Skeletal muscle cell (primary cell): ENCODE measurements at places on chromosomes 4 and X.

DNA sequence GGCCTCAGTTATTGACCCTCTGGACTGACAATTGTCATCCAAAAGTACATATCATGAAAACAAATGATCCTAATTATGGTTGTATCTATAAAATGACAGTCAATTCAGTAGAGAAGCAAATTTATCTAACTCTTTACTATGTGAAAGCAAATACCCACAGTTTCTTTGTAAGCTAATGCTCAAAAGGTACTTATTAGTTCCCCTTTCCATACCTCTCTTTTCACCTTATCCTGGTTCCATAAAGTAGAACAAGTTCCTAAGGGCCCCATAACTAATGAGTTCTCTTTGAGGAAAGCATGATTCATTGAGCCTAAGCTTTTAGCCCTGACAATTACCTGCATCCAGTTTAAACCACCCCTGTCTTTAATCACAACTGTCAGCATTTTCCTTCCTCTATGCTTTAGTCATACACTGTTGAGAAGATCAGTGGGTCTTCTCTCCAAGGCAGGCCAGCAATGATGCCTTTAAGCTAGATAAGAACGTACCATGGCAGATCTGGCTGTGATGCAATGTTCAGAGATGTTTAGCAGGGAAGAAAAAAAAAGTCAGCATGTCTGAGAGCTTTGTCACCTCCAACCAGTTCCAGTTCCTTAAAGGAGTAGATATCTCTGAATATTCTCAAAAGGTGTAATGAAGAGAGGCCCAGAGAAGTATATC is 179.7 kb upstream of the RASGEF1B start:
- DNase-seq, result no peak

DNA sequence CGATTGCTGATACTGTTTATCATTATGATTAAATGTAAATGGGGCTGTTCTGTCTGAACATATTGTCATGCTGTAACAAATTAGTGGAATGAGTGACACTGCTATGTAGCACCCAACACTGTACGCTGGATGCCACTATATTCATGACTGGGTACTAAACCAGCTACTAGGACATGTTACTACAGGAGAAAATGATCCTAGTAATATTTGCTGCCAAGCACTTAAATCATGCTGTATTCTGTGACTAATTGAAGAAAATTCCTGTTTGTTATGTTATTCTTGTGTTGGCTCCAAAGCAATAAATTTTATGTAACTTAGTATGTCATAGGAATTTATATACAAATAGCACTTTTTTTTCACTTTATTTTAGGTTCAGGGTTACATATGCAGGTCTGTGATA is 804.2 kb downstream of the CENPC start:
- DNase-seq, result no peak

- DNase-seq, result peak; percentile 4
Measured at GRCh38 chr4:99687120-99687519, 29.5 kb upstream of the C4orf54 start.

DNA sequence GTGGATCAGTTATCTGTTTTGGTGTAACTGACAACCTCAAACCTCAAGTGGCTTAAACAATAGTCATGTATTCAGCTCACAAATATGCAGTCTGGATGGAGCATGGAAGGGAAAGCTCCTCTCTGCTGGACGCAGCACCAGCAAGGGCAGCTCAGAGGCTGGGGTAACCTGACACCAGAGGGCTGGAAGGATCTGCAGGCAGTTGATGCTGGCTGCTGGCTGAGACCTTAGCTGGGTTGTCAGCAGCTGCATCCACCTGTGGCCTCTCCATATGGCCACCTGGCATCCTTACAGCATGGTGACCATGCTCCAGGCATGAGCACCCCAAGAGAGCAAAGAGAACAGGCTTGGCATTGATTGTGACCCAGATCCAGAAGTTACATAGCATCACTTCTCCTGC is 46.7 kb downstream of the ENPP6 start:
- peak; percentile 30 for DNase-seq

DNA sequence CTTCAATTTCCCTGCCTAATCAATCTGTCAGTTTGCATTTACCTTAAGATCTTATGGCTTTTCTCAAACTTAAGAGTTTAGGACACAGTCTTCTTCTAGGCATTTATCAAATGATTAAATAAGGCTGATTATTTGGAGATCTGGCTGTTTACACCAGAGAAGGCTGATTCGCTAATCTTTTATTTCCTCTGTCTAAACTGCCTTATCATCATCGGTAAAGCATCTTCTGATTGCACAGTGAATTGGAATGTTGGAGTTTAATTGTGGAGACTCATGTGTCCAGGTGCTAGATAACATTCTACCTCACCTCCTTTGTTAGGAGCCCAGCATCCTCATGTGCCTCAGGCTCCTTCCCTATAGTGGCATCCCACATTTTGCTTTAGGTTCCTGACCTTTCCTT is 100.3 kb upstream of the DDIT4L start:
- DNase-seq, result no peak

GRCh38 chrX:21738950-21739287 is 19.0 kb downstream of the SMPX start:
- DNase-seq, result no peak

DNA sequence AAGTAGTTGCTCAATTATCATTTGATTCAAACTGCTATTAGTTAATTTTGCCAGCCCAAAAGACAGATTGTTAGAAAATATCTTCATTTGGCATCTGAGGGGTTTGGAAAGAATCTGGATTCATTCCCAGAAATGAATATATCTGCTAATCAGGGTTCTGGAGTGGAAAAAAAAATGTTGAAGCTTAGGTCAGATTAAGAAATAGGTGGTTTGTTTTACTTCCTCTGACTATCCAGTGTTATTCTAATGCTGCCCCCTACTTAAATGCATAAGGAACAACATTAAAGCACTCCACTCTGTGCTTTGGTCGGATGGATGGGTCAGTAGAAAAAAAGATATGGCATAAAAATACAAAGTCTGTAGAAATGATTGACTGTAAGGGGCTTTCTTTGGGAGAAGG is 89.0 kb downstream of the LUZP4 start:
- DNase-seq, result no peak

DNA sequence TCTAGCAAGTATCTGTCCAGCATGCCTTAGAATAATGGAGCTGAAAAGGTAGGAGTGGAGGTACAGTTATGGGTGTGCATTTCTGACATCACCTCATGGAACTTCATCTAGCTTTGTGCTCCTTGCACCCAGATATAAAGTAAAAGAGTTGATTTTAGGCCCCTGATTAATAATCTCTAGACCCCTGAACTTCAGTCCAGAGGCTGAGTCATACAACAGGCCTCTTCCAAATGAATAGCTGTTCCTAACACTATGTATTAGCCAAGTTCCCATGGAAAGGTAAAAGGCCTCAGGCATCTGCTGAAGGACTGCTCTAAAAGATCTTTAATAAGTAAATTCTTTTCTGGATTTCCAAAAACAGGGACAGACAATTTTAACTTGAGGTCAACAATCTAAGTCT is 16.2 kb downstream of the TBC1D9 start:
- no peak for DNase-seq
